Foreskin melanocyte (primary cell): ENCODE measurements at places on chromosomes 13 and 19.

- DNase-seq, result no peak
These were observed 185.3 kb upstream of the MIR17HG start for GRCh38 chr13:91162180-91162579.

GRCh38 chr13:33186861-33187291 is 98.7 kb downstream of the STARD13 start:
- DNase-seq, result no peak

- DNase-seq, result no peak
These were observed 1.2 kb upstream of the FBXL3 start for GRCh38 chr13:77028202-77028601.

DNA sequence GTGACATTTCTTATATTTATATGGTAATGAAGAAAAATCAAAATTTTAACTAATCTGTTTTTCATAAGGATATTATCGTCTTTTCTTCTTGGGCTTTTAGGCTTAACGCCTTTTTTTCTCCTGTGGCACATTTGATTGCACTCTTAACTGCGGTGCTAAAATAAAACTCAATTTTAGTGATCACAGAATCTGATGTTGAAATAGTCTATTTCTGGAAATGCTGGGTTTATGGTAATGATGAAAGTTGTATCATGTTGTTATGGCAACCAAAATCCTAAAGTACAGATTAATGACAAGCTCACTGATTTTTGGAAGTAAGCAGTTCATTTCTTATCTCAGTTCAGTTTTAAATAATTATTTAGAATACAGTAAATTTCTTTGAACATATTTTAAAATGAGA is 85.3 kb downstream of the COG6 start:
- no peak for DNase-seq

- DNase-seq, result no peak
These were observed 17.2 kb downstream of the FRY start for GRCh38 chr13:32048816-32049215.

GRCh38 chr19:17944301-17944700 is 11.5 kb downstream of the CCDC124 start:
- DNase-seq, result no peak

DNA sequence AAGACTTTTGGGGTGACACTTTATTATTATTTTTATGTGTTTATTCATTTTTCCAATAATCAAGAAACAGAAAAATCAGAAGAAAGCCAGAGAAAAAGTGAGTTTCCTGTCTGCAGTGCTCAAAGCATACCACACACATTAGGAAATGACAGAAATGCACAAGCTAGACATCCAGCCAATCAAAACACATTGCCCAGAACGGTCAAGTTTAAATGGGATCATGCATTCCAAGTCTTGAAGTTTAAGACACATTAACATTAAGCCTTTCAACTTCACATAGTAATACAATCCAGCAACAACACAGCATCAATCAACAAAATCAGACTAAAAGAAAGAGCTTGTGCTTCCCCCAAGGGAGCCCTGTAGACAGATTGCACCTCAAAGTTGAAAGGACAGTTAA is 28.7 kb upstream of the MEDAG start:
- no peak for DNase-seq

- no peak for DNase-seq
These were observed 72.3 kb downstream of the LATS2 start for GRCh38 chr13:20988909-20989655.

GRCh38 chr19:35135389-35135909 is 590 bp upstream of the LGI4 start:
- peak; percentile 55 for DNase-seq

DNA sequence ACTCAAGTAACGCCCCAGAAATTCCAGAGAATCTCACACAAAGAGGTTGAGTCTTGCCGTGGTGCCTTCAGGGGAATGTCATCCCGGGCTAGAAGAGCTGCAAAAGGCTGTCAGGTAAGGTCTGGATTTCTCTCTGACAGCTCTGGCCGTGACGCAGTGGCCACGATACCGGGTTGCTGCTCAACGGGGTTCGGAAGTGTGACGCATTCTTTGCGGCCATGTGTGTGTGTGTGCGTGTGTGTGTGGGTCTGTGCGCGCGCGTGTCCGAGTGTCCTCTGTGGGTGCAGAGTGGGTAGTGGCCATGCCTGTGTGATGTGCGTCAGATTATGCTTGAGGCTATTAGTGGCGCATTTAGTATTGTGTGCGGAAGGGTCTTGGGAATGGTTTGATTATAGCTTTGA is 306 bp downstream of the ZNF540 start:
- DNase-seq, result no peak

DNA sequence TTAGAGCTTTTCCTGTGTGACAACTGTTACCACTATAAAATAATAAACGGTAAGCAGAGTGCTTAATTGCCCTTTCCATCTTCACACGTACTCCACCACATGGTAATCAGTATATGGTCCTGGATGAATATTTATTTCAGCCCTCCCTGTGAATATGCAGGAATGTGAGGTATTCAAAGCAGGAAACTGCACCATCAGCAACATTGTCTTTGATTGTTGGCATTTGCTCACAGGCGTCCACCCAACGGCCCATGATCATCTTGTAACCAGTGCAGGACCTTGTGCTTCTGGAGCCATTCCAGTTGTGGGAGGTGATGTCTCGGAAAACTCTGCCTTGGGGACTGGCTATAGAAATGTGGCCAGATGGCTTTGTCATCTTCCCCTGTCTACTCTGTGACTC is 132.6 kb downstream of the COG6 start:
- DNase-seq, result no peak

GRCh38 chr19:48169578-48169938 is 586 bp downstream of the LIG1 start:
- no peak for DNase-seq

GRCh38 chr13:112980434-112980833 is 11.4 kb downstream of the MCF2L start:
- DNase-seq, result peak; percentile 16

DNA sequence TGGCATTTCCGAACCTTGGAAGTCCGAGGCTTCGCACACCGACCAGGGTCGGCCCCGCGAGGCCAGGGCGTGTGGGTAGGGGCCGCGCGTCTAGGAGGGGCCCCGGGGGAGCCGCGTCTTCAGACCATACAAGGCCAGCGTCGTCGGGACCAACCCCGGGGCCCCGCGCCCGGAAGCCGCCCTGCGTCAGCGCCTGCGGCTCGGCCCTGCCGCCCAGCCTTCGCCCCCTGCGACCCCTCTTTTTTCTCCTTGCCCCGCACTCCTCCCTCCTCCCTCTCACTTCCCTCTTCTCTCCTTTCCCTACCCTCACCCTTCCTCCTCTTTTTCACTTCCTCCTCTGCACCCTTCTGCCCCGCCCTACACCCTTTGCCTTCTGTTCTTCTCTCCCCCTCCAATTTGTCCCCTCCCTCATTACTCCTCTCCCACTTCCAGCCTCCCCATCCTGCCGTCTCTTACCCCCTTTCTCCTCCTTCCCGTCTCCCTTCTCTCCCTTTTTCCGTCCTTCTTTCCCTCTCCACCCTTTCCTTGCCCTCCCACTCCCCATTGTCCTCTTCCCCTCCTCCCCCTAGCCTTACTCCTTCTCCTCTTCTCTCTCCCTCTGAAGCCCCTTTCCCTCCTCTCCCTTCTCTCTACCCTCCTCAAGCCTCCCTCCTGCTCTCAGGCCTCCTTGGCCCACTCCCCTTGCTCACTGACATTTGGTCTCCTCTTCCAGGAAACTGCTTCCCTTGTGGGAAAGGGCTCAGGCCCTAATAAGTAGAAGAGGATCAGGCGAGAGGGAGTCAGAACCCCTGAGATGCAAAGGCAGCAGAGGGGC is 2.2 kb upstream of the PLEKHG2 start:
- no peak for DNase-seq

GRCh38 chr19:50173127-50173526 is 10.0 kb upstream of the IZUMO2 start:
- DNase-seq, result no peak
